ENCODE measurements at places on chromosomes 3 and 15.

GRCh38 chr3:54965746-54966145, 37.9 kb upstream of the LRTM1 start:
- DNase-seq, result no peak

DNA sequence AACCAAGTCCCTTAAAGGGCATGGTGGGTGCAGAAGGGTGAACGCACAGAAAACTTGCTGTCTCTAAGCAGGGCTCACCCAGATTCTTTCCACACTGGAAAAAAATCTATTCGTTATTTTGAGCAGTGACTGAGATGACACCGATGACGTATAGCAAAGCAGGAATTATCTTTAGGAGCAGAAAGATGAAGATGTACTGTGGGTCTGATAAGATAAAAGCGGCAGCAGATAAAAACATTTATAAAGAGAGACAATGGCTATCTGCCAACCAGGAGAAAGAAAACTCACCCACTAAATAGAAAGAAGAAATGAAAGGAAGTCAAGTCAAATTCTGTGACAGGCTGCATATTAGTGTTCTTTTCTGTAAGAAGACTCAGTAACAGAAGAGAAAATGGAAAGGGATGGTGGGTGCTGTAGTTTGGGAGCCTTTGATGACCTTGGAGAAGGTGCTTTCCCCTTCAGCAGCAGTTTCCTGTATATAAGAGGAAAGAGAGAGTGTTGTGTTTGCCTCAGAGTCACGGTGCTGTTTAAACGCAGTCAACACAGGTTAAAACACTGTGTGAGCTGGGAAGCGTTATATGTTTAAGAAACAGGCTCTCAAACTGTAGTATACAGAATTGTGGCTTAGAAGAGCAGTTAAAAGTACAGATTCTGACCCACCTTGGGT, 111.6 kb downstream of the AQP9 start:
- peak; percentile 23 for DNase-seq

DNA sequence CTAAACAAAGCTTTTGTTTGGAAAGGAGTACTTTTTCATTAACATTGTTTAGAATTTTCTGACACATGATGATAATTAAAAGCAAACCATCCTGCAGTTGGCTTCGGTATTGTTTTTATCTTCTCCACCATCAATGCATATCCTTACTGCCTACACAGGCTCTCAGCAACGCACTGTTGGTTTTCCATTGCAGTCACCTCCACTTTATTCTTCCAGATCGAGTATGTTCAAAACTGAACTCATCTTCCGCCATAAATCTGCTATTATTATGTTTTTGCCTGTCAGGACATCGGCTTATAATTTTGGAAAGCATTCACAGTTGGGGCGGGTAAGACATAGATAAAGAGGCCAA, 589 bp upstream of the SENP5 start:
- no peak for DNase-seq

- DNase-seq, result peak; percentile 44
Measured at GRCh38 chr3:28726840-28727239, 378.2 kb upstream of the AZI2 start.

DNA sequence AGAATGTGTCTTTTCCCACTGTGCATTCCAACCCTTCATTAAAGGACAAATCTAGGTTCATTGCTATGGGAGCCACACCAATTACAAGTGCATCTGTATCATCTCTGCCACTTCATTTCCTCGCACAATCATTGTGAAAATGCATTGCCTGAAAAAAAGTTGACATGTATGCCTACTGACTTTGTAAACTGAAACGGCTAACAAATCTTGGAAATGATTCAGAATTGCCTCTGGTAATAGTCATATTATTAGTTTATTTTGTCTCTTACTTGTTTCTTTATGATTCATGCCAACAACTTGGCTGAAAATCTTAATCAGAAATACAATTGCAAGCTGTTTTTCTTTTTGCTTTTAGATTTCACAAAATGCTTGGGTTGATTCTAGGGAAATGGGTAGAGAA, 497.1 kb downstream of the ZIC1 start:
- DNase-seq, result peak; percentile 55

DNA sequence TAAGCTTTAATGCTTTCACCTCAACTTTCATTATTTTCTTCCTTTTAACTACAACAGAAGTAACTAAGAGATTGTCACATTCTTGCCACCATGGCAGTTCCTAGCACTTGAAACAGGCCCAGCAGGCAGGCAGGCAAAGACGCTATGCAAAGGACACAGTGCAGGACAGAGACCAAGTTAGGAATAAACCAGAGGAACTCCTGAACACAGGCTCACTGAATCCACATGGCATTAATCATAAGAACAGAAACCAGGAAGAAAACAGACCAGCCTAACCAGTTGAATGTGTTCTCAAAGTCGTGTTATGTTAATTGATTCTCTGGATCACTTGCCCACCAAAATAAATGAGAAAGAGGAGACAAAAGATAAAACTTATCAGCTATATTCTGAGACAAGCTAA, 397.6 kb downstream of the TBL1XR1 start:
- DNase-seq, result no peak

- DNase-seq, result no peak
Measured at GRCh38 chr3:110026421-110026820, 689.1 kb upstream of the DPPA4 start.

DNA sequence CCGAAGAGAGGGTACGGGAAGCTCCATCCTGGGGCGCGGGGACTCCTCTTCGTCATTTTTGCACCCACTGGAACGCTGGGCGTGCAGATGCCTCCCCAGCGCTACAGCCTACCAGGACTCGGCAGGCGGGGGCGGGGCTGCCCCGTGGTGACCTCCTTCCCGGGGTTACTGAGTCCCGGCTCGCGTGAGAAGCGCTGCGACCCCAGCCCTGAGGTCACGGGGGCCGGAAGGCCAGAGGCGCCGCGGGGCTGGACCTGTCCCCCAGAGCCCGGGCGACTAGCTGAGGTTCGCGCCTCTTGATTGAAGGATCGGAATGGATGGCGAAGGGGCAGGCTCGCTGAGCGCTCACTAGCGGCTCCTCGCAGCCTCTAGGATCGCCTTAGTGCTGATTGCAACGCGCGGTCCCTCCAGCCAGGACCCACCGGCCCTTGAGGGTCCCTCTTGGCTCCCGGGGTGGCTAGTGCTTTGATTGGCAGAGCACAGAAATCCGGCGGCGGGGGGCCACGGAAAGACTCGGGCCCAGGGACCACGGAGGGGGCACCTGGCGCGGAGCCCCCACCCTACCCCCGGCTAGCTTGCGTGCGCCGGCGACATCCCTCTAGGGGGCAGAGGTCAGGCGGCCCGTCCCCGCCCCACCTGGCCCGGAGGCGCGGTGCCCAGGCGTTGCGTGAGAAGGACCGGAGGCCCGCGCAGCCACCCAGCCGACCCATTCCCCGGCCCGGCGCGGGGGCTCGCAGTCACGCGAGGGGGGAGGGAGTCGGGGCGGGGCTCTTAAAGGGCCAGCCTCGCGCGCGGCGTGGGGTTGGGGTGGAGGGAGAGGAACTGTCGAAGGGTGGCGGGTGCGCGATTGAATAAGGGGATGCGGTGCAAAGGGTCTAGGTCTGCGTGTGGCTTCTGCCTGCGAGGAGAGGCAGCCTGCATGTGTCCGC, 781 bp upstream of the CYP1A1 start:
- peak; percentile 55 for DNase-seq

- no peak for DNase-seq
Measured at GRCh38 chr15:81095690-81096365, 38.2 kb upstream of the CFAP161 start.

DNA sequence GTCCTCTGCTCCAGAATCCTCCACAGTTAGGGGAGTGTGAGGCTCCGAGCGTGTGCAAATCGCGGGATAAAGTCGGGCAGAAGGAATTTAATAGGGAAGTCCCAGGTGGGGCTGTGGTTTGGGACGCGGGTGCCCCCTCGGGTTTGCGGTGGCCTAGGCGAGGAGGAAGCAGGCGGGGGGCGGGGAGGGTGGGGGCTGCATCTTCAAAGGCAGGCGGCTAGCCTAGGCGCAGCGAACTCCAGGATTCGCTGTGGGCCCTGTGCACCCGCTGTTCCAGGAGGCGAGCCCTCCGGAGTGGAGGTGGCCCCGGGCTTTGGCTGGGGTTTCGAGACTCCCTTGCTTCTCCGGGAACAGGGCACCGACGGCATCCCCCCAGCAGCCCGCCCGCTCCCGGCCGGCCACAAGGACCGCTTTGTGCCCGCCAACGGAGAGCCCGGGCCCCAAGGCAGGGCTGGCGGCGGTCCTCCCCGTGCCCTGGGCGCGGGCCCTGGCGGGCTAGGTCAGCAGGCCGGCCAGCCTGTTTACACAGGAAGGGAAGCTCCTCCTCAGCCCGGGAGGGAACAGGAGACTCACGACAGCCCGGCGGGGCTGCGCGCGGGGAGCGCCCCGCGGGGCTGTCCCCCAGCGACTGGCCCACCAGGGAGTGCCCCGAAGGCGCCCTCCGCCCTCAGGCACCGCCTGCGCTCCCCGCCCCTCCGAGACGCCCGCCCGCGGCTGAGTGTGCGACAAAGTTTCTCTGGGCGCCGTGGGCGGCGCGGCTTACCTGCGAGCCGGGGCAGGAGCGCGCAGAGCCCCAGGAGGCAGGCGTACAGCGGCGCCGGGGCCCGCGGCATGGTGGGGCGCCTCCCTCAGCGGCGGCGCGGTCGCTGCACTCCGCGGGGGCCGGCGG, 753 bp downstream of the ITGB5 start:
- DNase-seq, result no peak

DNA sequence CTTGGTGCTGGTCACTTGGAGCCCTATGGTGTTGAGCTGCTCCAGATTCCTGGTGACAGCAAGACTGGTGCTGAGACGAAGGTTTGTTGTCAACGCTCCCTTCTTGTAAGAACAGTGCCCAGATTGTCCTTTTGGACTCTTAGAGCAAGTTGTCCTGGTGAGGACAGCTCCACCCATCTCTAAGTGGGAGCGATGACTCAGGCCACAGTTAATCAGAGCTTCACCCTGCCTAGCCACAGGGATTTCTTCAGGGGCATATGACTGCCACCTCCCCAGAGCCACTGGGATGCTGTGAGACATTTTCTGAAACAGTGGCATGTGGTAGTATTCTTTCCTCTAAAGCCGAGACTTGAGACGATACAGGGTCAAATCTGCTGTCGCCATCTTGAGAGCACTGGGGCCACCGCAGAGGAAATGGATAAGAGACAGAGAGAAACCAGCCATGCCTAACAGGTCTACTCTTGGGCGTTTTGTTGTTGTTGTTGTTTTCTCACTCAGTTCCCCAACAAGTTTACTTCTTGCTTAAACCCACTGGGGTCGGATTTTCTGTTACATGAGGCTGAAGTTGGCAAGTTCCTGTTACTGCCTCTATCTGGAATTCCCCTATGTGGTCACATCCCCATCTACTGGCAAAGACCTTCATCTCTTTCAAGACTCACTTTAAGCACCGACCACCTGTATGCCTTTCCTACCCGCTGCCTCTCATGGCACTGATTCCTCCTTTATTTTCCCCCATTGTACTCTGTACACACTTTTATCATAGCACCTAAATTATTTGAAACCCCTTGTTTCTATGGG, 16.0 kb upstream of the PCOLCE2 start:
- DNase-seq, result no peak

DNA sequence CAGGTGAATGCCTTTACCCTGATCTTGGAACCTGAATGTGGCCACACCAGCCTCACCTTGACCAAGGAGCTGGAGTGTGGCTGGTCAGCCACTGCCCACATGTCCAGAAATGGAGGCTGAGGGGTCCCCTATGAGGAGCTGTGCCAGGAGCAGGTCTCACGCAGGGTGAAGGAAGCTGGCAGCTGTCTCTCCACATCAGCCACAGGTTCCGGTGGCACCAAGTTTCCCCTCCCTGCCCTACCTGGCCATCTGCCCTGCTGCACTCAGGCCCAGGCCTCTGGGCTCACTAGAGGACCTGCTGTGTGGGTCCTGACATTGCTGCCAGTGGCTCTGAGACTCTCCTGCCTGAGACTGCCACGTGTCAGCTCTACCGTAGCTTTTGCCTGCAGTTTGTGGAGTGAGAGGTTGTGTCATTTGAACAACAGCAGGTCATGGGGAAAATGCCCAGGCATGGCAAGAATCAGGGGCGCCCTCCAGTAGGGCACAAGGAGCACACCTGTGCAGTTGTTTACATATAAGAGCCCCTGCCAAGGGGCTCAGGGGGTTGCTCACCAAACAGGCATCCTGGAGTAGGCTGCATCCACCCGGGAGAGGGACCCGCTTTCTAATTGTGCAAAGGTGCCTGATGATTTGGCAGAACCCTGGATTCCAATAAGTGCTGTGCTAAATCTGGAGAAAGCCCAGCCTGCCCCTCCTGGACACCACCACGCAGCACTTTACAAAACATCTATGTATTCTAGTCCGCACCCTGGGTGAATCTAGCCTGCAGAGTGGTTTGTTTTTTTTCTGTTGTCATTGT, 258.5 kb upstream of the TLE3 start:
- no peak for DNase-seq

DNA sequence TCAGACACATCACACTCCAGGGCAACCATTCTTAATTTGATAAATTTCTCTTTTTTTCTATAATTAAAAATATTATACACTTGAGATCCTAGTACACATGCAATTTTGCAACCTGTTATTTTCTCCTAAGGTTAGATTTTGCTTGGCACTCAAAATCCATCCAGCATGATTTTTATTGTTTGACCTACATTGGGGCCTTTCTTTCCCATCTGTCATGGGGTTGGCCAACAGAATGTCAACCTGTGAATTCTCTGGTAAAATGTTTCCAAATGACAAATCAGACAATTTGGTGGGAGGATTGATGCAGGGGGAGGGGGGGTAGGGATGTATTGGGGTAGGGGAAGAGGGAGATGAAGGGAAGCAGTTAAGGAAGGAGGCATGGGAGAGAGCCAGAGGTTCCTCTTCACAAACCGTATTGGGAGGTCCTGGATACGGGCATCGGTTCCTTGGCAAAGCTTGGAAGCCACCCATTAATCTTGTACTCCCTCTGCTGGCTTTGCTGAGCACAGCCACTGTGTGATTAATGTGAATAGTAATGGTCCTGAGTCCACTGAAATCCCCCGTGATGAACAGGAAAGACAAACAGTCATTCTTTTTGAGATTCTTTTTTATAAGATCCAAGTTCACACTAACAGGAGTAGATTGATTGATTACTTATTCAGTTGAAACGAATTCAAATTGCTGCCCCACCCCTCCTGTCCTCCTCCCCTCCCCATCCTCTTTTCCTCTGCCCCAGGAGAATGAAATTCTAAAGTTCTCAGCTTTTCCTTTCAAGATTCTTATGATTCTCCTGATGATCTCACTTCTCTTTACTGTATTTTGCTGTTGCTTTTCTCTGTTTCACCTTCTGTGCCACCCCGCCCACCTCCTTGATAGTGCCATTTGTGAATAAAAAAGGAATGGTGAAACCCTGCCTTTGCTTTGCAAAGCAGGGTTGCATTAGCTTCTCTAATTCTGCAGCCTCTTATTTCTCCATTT, 82.2 kb upstream of the SLC25A26 start:
- peak; percentile 22 for DNase-seq

GRCh38 chr15:72562878-72563277, 88.7 kb downstream of the ARIH1 start:
- no peak for DNase-seq

DNA sequence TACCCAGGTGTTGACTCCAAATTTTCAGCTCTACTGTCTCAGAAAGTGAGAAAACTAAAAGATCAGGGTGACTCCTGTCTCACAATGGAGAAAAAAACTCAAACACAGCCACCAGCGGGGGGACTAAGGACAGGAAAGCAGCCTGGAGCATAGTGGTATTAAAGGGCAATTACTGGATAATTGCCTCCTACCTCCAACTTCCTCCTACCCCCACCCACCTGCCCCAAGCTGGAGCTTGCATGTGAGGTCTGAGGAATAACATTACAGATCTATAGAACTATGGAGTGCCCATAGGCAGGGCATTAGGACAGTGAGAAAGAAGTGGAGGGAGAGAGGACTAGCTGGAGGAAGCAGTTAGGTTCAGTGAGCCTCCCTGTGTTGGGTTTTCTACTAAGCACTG, 2.7 kb upstream of the PCCB start:
- DNase-seq, result no peak

- no peak for DNase-seq
Measured at GRCh38 chr15:81792646-81793045, 253.2 kb downstream of the MEX3B start.
